ENCODE measurements at places on chromosomes 16 and 17. TPM values are rescaled to one million over a fixed set of nuclear protein-coding genes. Genes with fewer than 3 reads are reported as not detected.

Gene CDK3
- total RNA-seq: 1.3 TPM

Gene SRL
- total RNA-seq: under 0.01 TPM

Gene CIBAR2
- not detected for total RNA-seq

Gene TSNAXIP1
- total RNA-seq: 1.2 TPM

Gene CCR7
- total RNA-seq: under 0.01 TPM

Gene GAS2L2
- not detected for total RNA-seq
